ENCODE measurements at places on chromosomes 2 and 18.

- no peak for DNase-seq
These were observed 13.4 kb upstream of the MAPRE3 start for GRCh38 chr2:26957041-26957440.

DNA sequence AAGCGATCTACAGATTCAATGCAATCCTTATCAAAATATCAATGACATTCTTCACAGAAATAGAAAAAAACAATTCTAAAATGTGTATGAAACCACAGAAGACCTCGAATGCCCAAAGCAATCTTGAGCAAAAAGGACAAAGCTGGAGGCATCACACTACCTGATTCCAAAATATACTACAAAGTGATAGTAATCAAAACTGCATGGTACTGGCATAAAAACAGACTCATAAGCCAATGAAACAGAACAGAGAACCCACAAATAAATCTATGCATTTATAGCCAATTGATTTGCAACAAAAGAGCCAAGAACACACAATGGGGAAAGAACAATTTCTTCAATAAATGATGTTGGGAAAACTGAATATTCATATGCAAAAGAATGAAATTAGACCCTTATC is 99.2 kb downstream of the POLR1A start:
- DNase-seq, result no peak

- DNase-seq, result peak; percentile 73
These were observed 102.5 kb downstream of the ATL2 start for GRCh38 chr2:38274286-38275276.

GRCh38 chr2:14816069-14817060 is 183.8 kb downstream of the LRATD1 start:
- DNase-seq, result no peak

GRCh38 chr2:28219758-28220368 is 172.8 kb upstream of the FOSL2 start:
- DNase-seq, result no peak

GRCh38 chr2:120785228-120785966 is 49.7 kb downstream of the GLI2 start:
- no peak for DNase-seq

DNA sequence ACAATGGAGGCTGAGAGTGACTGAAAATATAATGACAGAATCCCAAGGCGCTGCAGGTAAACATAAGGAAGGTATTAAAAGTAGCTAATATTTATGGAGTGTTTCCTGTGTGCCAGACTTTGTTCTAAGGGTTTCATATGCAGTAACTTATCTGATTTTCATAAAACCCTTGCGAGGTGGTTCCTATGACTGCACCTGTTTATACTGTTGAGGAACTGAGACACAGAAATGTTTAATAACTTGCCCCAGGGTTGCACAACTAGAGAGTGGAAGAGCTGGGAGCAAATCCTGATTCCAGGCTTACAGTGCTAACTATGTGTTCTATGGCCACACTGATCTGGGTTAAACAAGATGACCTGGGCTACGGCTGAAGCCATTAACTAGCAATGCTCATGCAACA is 2.4 kb downstream of the SP110 start:
- no peak for DNase-seq

- DNase-seq, result no peak
These were observed 175.7 kb upstream of the HAAO start for GRCh38 chr2:42967959-42968674.

DNA sequence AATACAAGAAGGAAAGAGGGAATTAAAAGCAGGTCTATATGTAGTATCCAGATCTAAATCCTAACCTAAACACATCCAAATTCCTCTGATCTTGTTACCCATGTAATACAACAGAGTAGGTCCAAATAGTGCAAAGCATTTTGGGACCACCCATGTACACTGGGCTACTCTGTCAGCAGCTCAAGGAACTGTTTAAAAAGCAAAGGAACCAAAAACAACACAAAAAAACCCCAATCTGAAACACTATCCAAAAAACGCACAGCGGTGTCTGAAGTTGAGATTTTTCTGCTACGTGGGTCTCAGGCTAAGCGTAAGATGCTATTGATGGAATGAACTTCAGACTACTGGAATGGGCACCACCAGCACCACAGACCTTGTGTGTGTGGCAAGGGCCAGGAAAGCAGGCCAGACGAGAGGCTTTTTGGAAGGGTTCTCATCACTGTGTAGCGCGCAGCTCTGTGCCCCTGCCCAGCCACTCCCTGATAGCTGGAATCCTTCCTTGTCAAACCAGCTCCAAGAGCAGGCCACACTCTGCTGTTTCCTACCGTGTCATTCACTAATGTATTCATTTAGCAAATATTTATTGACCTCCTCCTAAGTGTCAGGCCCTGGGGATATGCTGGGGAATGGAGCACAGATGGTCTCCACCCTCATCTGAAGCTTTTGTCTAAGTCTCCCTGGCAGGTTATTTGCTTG is 101.4 kb downstream of the COLEC12 start:
- DNase-seq, result no peak

DNA sequence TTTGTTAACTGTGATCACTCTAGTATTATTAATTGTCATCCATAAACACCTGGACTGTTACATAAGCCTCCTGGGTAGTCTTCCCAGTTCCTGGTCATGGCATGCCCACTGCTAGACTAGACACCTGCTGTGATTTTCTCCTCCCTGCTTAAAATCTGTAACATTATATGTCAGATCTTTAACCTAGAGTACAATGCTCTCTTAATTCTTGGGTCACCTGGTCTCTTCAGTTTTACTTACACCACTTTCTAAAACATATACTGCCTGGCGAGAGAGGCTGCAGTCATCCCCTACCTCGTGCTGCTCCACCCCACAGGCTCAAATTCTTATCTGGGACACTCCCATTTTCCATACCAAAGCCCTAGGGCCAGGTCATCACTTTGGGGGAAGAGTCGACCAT is 161.3 kb downstream of the CDH2 start:
- no peak for DNase-seq

GRCh38 chr2:1707771-1708418 is 36.4 kb downstream of the PXDN start:
- no peak for DNase-seq

DNA sequence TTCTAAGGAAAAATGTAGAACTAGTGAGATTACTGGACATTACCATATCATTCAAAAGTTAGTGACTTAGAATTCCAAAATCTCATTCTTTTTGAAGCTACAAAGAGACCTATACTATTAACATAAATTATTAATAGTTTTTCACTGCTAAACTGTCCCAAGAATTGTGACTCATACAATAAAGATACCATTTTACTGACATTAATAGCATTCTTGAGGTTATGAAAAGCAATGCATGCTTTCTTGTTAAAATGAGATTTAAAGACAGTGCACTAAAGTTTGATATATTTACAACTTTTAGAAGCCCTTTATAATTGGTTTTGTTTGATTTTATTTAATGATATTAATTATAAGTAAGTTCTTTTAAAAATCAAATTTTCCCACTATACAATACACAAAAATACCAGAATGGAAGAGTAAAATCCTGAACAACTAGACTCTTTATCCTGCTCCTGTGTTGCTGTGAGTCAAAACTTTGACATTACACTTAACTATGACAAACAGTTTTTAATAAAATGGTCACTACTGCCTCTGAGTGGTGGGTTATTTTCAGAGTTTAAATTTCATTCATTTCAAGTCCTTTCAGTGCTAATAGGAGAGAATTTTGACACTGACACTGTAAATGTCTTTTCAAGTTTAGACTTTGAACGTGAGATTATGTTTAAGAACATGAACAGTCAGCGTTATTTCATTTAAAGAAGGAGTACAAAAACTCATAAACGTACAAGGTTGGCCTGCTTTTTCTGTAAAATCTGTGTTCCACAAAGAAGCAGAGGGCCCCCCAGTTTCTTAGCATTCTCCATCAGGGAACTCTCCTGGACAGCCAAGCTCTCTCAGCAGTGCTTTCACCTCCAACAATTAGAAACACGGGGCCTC is 54.5 kb downstream of the FAM124B start:
- DNase-seq, result no peak

GRCh38 chr2:100814453-100814852 is 5.5 kb upstream of the NPAS2 start:
- DNase-seq, result no peak

DNA sequence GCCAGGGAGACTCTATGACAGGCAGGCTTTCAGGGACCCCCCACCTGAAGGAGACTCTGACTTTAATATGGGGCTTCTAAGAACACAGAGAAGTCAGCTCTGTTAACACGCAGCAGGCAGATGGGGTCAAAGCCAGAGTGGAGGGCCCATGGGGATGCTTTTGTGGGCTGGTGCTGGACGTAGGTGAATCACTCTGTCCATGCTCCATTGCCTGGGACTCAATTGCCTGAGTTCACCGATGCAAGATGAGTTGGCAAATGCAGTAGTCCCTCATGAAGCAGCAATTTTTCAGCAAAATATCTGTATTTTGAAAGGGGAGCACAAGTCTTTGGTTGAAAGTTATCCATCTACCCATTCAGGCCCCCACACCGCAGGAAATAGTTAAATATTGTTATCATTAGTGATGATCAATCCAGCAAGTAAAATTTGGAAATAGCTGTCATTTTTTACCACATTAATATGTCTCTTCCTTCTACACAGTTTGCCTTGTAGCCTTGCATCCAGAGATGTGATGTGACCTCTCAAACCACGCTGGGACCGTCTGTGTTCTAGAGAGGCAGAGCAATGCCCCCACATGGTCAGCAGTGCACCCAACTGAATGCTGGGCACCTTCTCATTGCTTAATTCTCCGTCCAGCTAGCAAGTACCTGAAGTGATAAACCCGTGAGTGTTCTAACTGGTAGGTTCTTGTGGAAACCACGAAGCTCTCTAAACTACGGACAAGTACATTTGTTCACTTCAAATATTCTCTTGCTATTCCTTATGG is 34.8 kb upstream of the FAM110C start:
- DNase-seq, result no peak

DNA sequence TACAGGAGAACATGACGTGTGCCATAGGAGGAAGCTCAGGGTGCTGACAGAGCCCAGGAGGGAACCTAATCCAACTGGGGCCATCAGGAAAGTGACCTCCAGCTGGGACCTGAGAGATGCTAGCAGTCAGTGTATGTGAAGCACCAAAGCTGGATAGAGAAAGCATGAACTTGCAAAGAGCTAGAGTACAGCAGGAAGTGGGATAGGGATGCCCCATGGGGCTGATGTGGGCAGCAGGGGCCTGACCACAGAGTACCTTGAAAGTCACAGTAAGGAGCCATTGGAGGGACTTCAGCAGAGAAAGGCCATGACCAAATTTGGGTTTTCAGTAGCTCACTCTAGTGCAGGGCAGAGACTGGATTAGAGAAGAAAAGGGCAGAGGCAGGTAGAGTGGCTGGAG is 91.6 kb upstream of the TTC39C start:
- DNase-seq, result no peak

DNA sequence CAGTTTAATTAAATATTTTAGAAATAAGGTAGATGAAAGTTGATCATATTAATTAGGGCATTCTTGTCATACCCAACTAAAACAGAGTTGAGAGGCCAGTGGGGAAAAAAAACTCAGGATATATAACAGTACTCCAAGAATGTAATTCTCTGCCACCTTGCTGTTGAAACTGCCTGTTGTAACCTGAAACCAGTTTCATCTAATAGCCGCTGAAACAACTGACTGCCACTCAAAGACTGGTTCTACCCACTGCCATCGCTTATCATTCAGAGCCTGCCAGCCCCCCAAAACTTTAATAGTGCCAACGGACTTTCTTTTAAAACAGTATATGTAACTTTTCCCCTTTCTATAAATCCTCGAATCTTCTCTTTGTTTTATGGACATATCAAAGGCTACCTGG is 37.7 kb upstream of the FSIP2 start:
- DNase-seq, result no peak

- DNase-seq, result no peak
These were observed 56.4 kb downstream of the GCA start for GRCh38 chr2:162400336-162400735.

- no peak for DNase-seq
These were observed 9.0 kb downstream of the SETBP1 start for GRCh38 chr18:44689736-44690135.

DNA sequence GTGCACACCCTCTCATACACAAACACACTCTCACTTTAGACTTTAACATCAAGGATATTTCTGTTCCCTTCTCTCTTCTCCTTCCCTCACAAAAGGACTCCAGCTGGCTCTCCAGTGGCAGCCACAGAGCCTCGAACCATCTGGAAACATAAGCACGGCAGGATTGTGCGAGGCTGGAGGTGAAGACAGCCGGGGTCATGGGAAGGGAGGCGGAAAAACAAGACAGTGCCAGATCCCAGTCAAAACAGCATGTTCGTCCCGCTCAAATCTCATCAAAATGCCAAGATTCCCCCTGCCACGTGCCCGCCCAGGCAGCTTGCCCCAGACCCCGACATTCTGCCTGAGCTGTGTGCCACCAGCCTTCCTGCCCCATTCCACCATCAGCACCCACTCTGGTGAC is 180.3 kb downstream of the ZBTB7C start:
- DNase-seq, result no peak

GRCh38 chr2:204486805-204487204 is 58.5 kb upstream of the PARD3B start:
- DNase-seq, result no peak

- no peak for DNase-seq
These were observed 144.1 kb upstream of the STK17B start for GRCh38 chr2:196315388-196316049.

DNA sequence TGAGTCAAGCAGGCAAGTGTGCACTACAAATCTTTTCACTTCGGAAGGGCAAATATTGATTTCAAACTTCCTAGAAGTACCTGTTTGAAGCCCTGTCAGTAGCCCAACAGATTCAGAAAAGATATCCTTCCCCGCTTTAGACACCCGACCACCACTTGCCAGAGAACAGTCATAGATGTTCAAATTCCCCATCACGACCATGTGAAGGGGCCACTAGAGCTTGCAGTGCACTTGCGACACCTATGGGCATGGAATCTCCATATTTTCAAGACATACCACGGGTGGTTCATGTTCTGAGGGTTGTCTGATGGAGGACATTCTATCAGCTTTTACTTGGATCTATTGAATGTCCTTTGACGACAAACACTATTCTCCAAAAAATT is 23.8 kb downstream of the GNLY start:
- no peak for DNase-seq

GRCh38 chr2:190098851-190099250 is 36.3 kb upstream of the MSTN start:
- no peak for DNase-seq

DNA sequence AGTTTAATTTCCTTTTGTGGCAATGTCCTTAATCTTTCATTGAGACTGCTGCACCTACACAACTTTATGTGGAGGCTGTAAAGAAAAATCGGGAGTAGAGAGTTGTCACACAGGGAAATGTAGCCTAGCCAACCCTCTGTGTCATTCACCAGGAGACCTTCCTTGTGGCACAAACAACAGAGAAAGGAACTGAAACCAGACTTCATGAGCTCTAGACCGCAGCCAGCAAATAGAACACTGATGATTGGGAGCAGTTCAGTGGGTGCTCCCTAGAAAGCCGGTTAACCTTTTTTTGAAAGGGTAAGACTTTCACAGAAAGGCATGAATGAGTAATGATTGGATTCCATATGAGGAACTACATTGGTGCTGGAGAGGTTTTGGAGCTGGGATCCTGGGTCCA is 1752.4 kb upstream of the CELF4 start:
- DNase-seq, result no peak

Data from activated CD4-positive, alpha-beta T cell treated with anti-CD3 and anti-CD28 coated beads, Interleukin-2, Interleukin-6, amounts not matched to agents 100 ng/mL and 50 ng/mL, durations not matched to agents 16 hours and 8 hours (primary cell).